ENCODE measurements at places on chromosomes 3 and 15.

DNA sequence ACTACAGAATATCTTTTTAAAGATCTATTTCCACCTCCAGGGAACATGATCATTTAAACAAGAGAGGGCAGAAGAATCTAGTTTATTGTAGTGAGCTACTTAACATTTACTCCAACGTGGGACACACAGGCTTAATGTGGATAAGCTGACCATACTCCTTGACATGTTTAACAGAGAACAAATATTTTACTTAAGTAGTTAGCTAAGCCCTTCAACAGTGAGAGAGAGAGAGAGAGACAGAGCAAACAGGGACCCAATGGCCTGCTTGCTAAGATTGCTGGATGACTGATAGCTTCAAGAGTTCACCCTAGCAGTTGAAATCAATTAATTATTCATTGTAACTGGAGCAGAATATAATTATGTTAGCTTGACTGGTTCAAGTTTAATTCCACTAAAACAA lies 158.6 kb downstream of the ADAM10 start:
- no peak for DNase-seq

- DNase-seq: no peak
Measured at GRCh38 chr3:128805772-128806171, 73.6 kb upstream of the ACAD9 start.

DNA sequence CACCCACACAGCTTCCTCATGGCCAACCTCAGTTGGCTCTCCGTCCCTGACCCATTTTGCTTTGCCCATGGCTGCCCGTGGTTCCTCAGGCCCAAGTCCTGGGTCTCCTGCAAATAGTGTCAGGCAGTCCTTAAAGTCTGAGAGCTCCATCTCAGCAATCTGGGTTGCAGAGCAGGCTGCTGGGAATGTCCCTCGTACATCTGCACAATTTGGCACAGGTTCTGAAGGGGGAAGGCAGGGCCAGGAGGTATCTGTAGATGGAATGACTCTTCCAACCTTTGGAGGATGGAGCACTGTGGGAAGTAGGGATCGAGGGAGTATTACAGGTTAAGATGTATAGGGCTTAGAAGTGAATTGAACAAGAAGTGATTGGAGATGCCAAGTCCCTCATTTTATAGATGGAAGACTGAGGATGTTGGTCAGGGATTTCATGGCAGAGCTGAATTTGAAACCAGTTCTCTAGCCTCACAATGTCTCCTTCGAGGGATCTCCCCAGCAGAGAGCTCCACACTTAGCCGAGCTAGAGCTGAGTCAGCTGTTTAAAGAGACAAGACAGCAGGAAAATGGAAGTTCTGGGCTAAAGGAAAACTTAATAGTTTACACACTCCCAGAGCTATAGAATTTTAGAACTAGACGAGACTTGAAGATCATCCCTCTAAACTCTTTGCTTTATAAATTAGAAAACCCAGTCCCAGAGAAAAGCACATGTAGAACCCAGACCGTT lies 9.2 kb downstream of the CKMT1A start:
- DNase-seq: no peak

GRCh38 chr3:173510565-173510964 lies 113.0 kb downstream of the NLGN1 start:
- no peak for DNase-seq

GRCh38 chr3:179308001-179308400 lies 14.8 kb upstream of the ZNF639 start:
- DNase-seq: no peak

DNA sequence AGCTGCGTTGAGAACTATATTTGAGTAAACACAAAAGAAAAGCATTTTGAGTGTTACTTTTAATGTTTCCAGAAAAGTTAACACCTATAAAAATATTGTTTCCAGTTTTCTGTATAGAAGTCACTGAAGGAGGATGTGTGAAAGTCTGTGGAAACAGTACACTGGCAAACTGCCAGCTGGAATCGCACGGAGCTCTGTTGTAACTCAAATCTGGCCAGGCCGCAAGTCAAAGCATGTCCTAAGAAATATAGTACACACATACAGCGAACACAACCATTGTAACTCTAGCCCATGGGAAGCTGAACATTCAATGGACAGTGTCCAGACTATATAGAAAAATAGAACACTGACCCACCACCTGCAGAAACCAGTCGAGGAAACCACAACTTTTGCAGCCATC lies 657.2 kb downstream of the FHIT start:
- no peak for DNase-seq

DNA sequence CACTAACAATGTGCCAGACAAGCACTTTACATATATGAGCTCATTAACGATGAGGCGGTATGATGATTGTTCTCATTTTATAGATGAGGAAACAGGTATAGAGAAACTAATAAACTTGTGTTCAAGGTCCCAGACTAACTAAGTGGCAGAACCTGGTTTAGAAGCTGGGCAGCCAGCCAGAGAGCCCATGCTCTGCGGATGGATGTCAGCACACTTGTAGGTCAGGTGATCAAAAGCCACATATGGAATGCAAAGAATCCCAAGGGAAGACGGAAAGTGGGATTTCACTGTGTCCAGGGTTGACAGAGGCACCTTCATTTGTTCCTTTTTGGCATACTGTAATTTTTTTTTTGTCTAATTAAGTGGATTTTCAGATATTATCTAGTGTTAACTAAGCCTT lies 103.7 kb downstream of the EFL1 start:
- DNase-seq: no peak

GRCh38 chr3:89101251-89101650 lies 6.2 kb upstream of the EPHA3 start:
- DNase-seq: no peak

DNA sequence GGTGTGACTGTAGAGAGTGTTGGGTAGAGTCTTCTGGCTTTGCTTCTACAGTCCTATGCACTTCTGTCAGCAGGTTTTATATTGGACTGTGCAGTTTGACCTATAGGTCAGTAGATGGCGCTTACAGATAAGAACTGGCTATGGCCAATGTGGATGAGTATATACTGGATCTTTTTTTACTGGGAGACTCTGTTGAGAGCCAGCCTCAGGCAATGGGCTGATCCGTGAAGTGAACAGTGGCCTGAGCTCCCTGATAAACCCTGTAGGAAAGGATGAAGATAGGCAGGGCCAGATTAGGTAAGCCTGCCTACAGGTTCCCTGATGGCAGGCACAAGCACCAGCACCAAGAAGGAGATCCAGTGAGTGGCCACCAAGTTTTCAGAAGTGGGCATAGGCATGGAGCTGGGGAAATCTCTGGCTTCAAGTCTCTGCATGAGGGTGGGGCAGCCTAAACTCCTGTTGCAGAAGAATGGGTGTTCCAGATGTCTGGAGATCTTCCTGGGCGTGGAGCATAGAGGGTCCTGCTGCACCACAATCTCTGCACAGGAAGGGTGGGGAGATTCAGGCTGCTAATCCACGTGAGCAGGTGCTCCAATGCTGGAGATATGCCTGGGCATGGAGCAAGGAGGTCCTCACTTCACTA lies 326.0 kb upstream of the SGO1 start:
- peak; percentile 38 for DNase-seq

GRCh38 chr15:74762791-74763150 lies 14.1 kb downstream of the CYP1A2 start:
- no peak for DNase-seq

DNA sequence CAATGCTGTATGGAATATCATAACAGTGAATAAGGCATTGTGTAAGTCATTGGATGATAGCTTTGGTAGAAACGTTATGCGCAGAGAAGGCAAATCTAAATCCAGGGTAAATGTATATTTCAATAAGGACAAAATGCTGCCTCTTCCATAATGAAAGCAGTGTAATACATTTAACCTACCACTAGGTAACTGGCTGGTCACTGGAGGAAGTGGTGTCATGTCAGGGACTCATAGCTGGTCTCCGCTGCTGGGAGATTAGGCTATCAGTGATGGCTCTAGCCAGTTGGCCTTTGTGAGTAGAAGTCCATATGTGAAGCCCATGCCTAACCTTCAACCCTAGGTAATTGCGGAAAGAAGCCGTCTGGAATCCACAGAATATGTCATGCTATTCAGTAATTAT lies 140.9 kb downstream of the NLGN1 start:
- DNase-seq: no peak

DNA sequence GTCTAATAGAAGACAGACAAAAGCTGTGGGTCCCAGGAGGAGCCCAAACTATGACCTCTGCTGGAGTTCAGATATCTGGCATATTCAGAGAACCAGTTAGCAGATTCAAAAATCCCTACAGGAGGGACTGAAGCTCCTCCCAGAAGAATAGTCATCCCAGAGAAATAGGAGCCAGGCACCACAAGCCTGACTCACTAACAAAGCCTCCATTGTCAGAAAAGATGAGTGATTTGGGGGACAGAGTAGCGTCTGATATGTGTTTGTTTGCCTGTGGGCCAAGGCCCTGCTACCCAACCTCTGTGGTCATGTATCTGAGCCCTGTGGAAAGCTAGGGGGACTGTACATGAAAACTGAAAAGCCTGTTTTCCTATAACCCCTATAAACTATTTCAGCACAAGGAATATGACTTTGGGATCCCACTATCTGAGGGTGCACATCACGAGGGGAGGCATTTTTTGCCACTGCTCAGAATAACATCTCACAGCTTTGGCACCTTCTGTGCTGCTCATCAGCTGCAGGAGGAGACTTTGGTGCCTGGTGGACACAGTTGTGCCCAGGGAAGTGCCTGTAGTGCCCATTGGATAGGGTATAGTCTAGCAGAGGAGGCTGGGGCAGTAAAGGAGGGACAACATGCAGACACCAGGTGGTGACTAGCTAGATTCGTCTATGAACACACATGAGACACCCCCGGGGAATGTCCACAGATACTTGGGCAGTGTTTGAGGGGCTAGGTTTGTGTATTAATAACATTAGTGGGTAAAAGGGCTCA lies 9.7 kb upstream of the LARP6 start:
- peak; percentile 86 for DNase-seq

Measured in hepatic stellate cell (primary cell).